LoVo (cell line): ENCODE measurements at places on chromosomes 6 and 20.

- no peak for DNase-seq
Measured at GRCh38 chr6:32697031-32697430, 30.6 kb upstream of the HLA-DQB1 start.

DNA sequence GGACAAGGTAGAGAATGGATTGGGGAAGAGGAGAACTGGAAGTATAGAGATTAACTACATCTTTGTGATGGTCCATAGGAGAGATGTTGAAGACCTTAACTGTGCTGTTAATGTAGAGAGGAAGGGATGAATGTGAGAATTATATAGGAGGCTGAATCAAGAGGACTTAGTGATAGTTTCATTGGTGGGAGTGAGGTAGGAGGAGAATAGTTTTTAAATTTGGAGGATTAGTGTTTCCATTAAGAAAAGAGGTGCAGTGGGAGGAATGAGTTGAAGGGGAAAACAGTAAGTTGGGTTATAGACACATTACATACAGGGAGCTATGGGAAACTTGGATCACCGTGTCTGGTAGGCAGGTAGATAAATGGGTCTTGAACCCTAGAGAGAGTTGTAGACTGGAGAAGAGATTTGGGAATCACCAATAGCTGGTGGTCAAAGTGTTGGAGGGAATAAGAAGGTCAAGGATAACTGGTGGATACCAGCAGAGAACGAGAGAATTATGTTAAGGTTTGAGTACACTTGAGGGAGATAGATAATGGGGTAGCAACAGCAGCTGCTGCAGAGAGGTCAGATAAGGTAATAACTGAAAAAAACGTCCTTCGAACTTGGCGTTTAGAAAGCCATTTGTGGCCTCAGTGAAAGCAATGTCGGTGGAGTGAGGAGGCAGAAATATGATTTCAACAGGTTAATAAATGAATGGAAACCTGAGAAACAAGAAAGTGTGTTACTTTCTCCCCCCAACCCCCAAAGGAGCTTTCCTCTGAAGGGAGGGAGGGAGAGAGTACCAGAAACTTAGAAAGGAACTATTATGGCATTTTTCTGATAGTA is 3.1 kb downstream of the C6orf89 start:
- DNase-seq, result no peak

GRCh38 chr6:79797912-79798311 is 149.4 kb downstream of the ELOVL4 start:
- no peak for DNase-seq

- no peak for DNase-seq
Measured at GRCh38 chr6:138500867-138501446, 1.7 kb upstream of the NHSL1 start.

DNA sequence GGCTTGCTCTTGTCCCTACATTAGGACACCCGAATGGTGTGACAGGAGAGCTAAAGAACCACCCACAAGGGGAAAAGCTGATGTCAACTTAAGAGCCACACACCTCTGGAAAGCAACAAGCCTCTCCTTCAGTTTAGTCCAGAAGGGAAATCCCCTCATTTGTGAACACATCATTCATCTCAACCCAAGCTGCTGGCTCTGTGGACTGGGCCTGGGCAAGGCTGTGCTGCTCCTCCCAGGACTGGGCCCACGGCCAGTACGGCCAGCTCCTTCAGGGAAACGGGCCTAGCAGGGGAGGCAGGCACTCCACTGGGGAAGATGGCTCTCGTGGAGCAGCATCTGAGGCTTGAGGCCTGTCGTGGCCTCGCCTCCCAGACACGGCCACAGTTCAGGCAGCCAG is 12.8 kb upstream of the SLC4A11 start:
- DNase-seq, result no peak

GRCh38 chr6:87071683-87072082 is 23.2 kb downstream of the CGA start:
- DNase-seq, result no peak

DNA sequence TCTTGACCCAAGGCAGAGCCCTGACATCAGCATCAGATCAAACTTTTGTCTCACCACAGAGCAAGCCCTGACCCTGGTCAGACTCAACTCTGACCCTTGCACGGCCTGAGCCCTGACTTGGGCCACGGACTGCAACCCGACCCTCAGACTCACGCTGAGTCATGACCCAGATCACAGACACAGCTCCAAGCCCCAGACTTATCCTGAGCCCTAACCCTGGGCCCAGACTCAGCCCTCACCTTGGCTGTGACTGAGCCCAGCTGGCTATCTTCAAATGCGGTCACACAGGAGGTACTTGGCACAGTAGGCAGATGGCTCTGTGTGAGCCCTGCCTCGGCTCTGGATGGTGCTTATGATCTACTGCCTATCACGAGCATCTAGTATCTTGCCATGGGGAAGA is 602.3 kb downstream of the PTPRT start:
- DNase-seq, result no peak

- no peak for DNase-seq
Measured at GRCh38 chr6:109092074-109092473, 2.6 kb downstream of the SESN1 start.

DNA sequence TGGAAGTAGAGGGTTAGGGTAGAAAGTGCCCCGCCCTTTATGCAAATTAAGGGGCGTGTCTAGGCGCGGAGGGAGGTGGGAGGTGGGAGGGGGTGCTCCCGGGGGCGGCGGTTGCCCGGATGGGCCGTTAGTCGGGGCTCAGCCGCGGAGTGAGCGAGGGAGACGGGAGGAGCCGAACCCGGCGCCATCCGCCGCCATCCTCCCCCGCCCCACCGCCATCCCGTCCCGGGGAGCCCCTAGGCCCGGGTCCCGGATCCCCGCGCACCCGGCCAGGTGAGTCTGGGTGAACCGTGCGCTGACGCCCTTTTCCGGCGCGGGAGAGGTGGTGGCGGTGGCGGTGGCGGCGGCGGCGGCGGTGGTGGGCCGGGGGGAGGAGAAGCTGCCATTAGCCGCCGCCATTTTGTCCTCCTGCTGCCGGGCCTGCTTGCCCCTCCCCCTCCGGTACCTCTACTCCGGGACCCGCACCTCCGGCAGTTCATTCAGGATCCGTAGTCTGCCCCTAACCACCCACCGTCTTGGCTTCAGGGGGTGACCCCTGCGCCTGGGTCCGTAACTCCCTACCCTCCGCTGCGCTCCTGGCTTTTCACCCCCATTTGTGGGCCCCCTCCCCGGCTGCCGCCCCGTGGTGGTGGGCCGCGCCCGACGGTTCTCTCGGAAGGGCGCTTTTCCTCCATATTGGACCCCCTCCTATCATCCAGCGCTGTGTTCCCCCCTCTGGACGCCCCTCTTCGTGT is at the start of gene PRRC2A:
Gene PRRC2A (plus strand): TSS at position 130 of the 734 bp plus-strand sequence. CDS start 2,075 bp downstream, outside the sequence.
- peak; percentile 84 for DNase-seq

DNA sequence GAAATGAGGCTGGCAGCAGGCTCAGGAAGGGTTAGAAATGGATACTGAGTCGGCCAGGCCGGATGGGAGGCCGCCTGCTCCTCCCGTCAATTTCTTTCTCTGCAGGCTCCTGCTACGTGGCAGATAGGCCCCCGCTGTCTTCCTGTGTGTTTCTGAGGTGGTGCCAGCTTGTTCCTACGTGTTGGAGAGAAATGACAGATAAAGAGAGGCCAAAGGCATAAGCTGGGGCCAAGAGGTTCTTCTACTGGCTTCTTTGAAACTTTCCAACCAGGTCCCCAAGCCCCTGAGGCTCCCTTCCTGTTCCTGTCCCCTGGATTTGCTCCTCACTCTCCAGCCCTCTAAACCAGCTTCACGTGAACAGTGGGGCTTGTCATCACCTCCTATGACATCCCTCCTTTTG is 76.8 kb downstream of the TCP11 start:
- DNase-seq, result no peak

DNA sequence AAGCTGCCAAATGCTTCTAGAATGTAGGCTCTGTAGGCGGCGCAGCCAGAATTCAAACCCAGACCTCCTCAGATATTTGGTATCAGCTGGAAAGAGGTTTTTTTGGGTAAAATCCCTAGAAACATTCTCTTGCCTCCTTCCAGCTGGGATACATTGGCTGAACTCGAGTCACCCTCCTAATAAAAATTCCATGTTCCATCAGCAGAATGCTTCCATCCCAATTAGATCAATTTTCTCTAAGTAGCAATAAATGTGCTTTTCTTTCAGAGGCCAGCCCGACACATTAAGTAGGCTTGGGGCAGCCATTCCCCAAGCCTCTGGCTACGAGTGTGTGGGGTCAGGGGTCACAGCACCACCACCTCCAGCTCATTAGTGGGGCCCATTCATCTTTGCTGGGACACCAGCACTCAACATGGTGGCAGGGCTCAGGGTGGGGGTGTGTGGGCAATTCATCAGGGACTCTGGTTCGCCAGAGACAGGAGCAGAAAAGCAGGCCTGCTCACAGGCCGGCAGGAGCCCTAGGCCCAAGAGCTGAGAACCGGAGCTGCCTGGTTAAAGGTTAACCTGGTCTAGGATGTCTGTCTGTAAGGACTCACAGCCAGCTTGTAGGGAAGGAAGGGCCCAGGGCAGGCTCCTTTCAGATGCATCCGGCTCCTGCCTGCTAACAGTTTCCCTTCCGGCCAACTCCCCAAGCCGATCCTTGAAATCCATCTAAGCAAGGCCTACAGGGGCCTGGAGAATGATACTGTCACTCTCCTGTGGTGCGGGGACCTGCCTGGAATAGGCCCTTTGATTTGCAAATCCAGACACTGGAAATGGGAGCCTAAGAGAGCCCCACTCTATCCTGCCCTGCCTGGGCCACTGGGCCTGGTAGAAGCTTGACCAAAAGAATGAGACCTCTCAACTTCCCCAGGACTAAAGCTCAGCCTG is 159.1 kb upstream of the TOP1 start:
- no peak for DNase-seq

DNA sequence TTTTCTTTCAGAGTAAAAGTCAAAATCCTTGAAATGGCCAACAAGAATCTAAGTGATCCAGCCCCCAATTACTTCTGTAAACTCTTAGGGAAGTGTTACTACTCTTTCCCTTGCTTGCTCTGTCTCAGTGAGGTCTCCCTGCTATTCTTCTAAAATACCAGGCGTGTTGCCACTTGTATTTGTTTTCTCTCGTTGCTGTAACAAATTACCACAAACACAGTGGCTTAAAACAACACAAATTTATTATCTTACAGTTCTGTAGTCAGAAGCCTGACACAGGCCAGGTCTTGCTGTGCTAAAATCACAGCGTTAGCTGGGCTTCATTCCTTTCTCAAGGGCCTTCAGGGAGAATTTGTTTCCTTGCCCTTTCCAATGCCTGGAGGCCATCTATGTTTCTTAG is 59.9 kb downstream of the HECA start:
- DNase-seq, result no peak

- no peak for DNase-seq
Measured at GRCh38 chr20:58661598-58662473, 10.8 kb downstream of the STX16 start.

DNA sequence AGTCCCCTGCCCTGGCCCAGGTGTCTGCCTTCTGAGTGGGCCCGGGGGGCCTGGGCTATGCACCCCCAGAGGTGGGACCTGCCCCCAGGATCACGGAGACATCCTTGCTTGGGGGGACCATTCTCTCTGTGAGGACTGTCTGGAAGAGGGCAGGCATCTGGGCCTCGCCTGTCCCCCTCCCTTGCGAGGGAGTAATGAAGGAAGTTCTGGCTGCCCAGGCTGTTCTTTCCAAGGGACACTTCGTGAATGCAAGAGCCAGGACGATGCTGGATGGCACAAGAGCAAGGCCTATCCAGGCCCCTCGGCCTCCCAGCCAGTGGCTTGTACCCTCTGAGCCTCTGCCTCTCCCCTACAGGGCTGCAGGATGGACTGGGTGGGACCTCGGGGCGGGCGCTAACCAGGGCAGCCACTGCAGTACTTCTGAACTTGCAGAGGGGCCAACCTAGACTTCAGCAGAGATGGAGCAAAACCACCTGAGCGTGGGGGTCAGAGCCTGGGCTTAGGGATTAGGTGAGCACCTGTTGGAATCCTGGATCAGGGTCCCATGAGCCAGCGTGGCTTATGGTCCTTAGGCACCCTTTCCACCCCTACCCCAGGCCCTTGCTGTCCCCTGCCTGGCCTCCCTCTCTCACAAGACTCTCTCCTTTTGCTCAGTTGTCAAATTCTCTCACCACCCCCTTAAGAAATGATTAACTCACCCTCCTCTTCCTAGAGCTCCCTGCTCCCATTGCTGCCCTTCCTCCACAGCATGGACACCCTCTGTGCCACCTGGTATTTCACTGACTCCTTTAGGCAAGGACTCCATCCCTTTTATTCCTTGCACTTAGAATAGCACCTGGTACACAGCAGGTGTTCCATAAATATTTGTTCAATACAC is 53.2 kb downstream of the CTCFL start:
- DNase-seq, result no peak
